ENCODE measurements at places on chromosomes 2 and 18. TPM values are rescaled to one million over a fixed set of nuclear protein-coding genes. Genes with fewer than 3 reads are reported as not detected.
A peak's percentile ranks its signal among the peaks of the same experiment; 100 is the strongest.

DNA sequence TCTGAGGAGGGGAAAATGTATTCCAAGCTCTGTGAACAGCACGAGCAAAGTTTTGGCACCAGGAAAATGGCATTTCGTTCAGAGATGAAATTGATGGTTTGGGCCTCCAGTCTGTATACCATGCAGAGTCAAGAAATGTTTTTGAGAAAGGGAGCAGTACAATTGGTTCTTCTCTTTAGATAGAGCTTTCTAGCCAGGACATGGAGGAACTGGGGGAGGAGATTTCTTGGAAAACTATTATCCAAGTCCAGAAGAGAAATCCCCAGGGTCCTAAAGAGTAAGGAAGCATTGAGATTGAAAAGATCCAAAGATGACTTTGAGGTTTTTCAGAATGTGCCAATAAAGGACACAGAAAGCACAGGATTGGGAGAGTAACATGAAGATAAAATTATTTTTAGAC is 432.4 kb downstream of the TNS1 start:
- no peaks in the 10 kb centered on the region for H3K36me3 ChIP-seq
- H3K27me3 ChIP-seq: no peaks in the 10 kb centered on the region
- H3K4me1 ChIP-seq: peaks cover 11% of the 10 kb centered on the region
- DNase-seq: no peak

- H3K27me3 ChIP-seq: no peaks in the 10 kb centered on the region
- no peaks in the 10 kb centered on the region for H3K36me3 ChIP-seq
- no peak for DNase-seq
- peaks cover 2% of the 10 kb centered on the region for H3K4me1 ChIP-seq
These were observed 188.3 kb upstream of the RND3 start for GRCh38 chr2:150675807-150676206.

- DNase-seq: no peak
- no peaks in the 10 kb centered on the region for H3K27me3 ChIP-seq
- H3K36me3 ChIP-seq: peaks cover 21% of the 10 kb centered on the region
- H3K4me1 ChIP-seq: no peaks in the 10 kb centered on the region
These were observed 15.9 kb downstream of the FAM210A start for GRCh38 chr18:13710414-13710831.

DNA sequence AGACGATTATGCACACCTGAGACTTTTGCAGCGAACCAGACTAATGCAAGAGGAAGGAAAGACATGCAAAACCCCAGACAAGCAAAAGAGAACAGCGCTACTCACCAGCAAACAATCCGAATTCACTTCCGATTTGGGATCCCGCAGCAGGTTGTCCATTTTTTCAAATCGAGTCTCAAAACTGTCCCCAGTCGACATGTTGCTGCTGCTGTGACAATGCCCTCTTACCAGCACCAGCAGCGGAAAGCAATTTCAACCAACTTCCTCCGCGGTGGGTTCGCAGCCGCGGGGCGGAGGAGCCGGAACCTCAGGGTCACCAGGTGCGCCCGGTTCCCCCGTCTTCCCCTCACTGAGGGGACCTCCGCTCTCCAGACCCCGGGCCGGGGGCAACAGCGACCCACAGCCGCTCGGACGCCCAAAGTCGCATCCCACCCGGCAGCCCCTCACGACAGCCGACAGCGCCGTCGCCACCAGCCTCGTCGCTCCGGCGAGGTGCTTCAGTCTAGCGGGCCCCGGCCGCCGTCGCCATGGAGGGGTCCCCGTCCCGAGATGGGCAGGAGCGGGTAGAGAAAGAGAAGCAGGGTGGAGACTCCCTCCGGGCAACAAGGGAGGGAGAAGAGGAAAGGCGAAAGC is 784 bp downstream of the ROCK1 start:
- H3K36me3 ChIP-seq: no peaks in the 10 kb centered on the region
- no peak overlapping the region for H3K4me3 ChIP-seq
- peak; percentile 51 for DNase-seq
- peaks cover 22% of the 10 kb centered on the region for H3K4me1 ChIP-seq

- H3K27me3 ChIP-seq: peaks cover 2% of the 10 kb centered on the region
- H3K27ac ChIP-seq: peak overlapping the region; percentile 93
- DNase-seq: no peak
- H3K4me3 ChIP-seq: peak overlapping the region; percentile 88
- H3K4me1 ChIP-seq: peaks cover 53% of the 10 kb centered on the region
These were observed 4.2 kb upstream of the MEIS1 start for GRCh38 chr2:66430505-66431273.

Gene GTF2A1L
- not detected for total RNA-seq

DNA sequence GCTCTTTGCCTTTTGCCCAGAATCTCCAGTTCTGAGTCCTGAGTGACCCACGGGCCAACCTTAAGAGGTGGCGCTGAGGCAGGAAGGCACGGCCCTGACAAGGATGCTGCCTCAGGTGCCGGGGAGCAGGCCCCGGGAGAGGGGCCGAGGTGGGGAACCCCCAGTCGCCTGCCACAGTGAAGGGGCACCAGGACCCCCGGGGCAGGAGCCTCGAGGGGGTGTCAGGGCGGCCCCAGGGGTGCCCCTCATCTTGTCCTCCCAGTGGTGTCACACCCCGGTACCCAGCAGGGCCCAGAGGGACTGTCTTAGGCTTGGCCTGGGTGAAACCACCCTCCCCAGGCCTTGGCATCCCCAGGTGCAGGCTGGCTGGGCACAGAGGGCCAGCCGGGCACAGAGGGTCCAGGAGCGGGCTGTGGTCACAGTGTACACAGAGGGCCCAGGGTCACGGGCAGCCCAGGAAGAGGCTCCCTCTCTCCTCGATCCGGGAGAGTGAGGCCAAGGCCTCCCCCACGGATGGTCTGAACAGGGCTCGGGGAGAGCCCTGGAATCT is 1.0 kb downstream of the PDCD1 start:
- H3K36me3 ChIP-seq: no peaks in the 10 kb centered on the region
- H3K4me3 ChIP-seq: no peak overlapping the region
- H3K4me1 ChIP-seq: peaks cover 8% of the 10 kb centered on the region
- no peaks in the 10 kb centered on the region for H3K27me3 ChIP-seq
- DNase-seq: no peak

Gene GPR45
- total RNA-seq: not detected

Gene RIT2
- total RNA-seq: not detected

- H3K4me1 ChIP-seq: peaks cover 34% of the 10 kb centered on the region
- H3K36me3 ChIP-seq: peaks cover 53% of the 10 kb centered on the region
- H3K27ac ChIP-seq: peak overlapping the region; percentile 27
- no peaks in the 10 kb centered on the region for H3K27me3 ChIP-seq
- no peak for DNase-seq
These were observed 115.2 kb downstream of the ZEB2 start for GRCh38 chr2:144404586-144405314.

DNA sequence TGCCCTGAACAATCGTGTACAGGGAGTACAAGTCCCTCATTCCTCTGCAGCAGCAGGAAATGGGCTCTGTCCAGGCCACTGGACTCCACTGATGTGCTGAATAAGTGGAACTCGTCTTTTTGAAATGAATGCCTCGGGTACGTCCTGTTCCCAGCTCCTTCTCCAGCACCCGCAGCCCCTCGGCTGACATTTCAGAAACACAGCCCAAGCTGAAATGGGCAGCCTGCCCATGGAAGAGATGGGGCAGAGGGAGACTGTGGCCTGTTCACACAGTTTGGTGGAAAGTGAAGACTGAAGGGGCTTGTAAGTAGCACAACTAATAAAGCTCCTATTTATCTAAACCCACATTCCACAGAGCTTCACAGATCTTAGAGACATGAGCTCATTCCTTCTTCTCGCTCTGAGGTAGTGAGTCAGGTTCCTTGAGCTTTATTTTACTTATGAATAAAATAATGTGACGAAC is 498.6 kb downstream of the TXNL1 start:
- peaks cover 4% of the 10 kb centered on the region for H3K4me1 ChIP-seq
- no peaks in the 10 kb centered on the region for H3K36me3 ChIP-seq
- H3K4me3 ChIP-seq: no peak overlapping the region
- DNase-seq: no peak
- H3K27ac ChIP-seq: no peak overlapping the region

DNA sequence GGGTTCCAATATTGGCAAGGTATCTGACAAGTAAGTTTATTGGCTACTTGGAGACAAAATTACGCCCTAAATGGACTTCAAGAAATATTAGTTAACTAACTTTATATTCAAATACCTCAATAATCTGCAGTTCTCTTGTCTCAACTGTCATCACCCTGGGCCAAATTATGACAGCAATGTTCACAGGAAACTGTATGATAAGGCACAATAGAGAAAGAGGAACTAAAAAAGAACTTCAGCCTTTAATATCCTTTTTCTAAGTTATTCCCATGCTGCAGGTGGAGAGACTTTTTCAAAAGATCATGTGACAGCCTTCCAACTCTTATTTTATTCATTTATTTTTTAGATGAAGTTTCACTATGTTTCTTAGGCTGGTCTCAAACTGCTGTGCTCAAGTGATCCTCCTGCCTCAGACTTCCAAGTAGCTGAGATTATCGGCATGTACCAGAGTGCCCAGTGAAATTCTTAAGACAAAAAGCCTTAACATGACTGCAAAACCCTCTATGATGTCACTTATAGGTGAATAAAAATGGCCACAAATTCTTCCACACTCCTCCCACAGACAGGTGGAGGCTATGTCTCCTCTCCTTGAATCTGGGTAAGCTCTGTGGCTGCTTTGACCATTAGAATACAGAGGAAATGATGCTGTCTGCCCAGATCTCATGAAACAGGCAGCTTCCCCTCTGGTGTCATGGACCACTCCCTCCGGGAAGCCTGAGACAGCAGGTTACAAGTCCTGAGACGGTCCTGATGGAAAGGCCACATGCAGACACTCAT is 211.0 kb downstream of the TGIF1 start:
- no peak overlapping the region for H3K4me3 ChIP-seq
- no peak for DNase-seq
- H3K36me3 ChIP-seq: peaks cover 3% of the 10 kb centered on the region

DNA sequence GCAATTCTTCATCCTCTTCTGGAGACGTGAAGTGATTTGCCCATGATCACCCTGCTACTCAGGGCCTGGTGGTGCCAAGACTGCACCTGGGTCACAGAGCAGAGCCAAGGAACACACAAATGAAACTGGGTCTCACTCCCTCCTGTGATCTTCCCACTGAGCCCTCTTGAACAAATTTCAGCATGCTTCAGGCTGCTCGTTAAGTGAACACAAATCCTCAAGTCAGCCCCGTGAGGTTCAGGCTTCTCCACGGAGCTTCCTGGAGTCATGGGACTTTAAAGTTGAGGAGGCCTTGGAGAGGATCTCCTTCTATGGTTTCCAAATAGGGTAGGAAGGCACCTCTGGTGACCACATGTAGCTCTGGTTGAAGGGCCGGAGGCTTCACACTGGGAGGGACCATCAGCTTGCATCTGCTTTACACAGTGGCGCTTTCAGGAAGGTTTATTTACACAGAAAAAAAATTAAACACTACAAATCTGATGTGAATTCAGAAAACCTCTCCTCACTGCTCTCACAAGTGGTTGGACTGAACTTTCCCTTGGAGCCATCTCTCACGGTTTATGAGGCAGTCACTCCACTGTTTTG is 255.4 kb downstream of the LOXHD1 start:
- DNase-seq: no peak
- no peaks in the 10 kb centered on the region for H3K36me3 ChIP-seq
- H3K4me1 ChIP-seq: no peaks in the 10 kb centered on the region
- no peak overlapping the region for H3K27ac ChIP-seq
- H3K4me3 ChIP-seq: no peak overlapping the region
- H3K27me3 ChIP-seq: no peaks in the 10 kb centered on the region

DNA sequence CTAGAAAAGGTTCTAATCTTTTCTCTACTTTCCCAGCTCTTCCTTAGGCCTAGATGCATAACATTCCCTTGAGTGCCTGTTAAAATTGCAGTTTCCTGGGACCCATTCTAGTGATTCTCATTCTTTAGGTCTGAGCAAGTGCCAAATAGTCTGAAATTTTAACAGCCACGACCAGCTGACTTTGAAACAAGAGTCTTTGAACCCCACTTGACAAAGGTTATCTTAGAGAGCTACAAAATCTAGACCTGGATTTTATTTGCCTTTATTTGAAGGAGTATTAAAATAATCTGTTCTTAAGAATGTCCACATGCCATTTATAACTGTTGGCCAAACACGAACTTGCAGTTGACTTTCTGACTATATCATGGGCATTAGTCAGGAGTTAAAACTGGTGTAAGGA is 110.2 kb upstream of the LHCGR start:
- H3K27ac ChIP-seq: no peak overlapping the region
- no peak for DNase-seq
- H3K4me3 ChIP-seq: no peak overlapping the region
- no peaks in the 10 kb centered on the region for H3K27me3 ChIP-seq

Gene POTEE
- total RNA-seq: 5.0 TPM

Gene SPR
- 11.4 TPM for total RNA-seq

Gene NPHP1
- 5.1 TPM for total RNA-seq

Gene CROCC2
- total RNA-seq: 0.32 TPM

Gene ARHGAP15
- 0.38 TPM for total RNA-seq

Gene C2orf15
- total RNA-seq: 7.8 TPM

Gene OSR1
- total RNA-seq: 26.0 TPM

DNA sequence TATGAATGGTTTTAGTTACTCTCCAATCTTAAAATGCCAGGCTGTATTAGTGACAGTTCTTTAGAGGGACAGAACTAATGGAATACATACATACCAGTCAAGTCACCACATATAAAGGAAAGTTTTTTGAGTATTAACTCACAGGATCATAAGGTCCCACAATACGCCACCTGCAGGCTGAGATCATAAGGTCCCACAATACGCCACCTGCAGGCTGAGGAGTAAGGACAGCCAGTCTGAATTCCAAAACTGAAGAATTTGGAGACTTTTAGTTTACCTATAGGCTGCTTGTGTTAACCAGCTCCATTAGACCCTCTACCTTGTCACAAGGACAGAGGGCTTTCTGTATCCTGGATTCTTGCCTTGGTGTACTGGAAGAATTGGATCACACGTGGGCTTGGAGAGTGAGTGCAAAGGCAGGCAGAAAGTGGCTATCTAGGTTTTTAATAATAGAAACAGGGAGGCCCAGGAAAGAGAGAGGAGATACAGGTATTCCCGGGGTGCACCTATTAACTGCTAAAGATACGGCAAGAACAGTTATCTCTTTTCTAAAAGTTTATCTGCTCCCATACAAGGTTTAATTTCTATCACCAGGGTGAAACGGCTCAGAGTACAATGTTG is 234.9 kb upstream of the CYRIA start:
- H3K4me1 ChIP-seq: no peaks in the 10 kb centered on the region
- no peak overlapping the region for H3K4me3 ChIP-seq
- H3K27me3 ChIP-seq: no peaks in the 10 kb centered on the region
- H3K27ac ChIP-seq: no peak overlapping the region

DNA sequence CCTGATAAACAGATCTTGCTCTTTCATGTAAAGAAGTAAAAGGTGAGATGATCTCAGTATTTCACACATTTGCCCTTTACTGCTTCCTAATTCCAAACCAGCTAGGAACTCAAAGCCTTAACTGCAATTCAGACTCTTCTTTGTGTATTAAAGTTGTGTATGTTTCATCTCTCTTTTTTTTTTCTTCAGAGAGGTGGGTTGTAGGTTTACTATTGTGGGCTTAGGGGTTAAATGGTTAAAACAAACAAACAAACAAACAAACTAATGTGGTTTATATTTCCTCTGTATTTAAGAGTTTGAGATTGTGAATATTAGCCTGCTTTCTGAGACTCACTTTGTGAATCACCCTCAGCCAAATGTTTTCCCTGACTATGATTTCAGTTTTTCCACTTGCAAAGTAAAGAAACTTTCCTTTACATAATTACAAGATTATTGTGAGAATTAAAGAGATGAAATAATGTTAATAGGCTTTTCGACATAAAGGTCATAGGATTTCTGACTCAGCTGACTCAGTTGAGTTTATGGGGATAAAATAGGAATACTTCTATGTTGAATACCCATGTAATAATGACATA is 2.8 kb downstream of the GULP1 start:
- H3K27me3 ChIP-seq: no peaks in the 10 kb centered on the region
- H3K4me1 ChIP-seq: peaks cover 38% of the 10 kb centered on the region
- H3K4me3 ChIP-seq: peak overlapping the region; percentile 98
- no peak for DNase-seq

- H3K36me3 ChIP-seq: no peaks in the 10 kb centered on the region
- H3K27ac ChIP-seq: no peak overlapping the region
- H3K27me3 ChIP-seq: no peaks in the 10 kb centered on the region
- H3K4me1 ChIP-seq: peaks cover 7% of the 10 kb centered on the region
These were observed 1310.8 kb upstream of the CHAC2 start for GRCh38 chr2:52456561-52457377.
